ENCODE measurements at places on chromosomes 12 and 14.

DNA sequence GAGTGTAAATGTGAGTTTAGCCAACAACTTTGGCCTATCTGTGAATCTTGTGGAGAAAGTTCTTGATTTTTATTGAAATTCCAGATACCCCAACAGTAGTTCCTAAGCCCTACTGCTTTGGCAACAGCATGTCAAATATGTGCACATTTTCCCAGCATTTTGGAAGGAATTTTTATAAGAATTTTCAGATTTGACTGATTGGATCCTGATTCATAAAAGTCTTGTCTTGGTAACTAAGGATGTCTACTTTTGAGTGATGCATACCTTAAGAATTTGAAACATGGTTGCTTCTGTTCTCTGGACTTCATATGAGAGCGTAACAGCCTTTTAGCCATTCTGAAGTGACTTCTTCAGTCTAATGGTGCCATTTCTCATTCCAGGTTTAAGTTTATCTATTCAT, 106.7 kb downstream of the ANO4 start:
- no peaks in the 10 kb centered on the region for H3K27me3 ChIP-seq
- H3K4me1 ChIP-seq = no peaks in the 10 kb centered on the region
- H3K27ac ChIP-seq = no peak overlapping the region
- H3K4me3 ChIP-seq = no peak overlapping the region
- DNase-seq = no peak
- no peaks in the 10 kb centered on the region for H3K36me3 ChIP-seq

DNA sequence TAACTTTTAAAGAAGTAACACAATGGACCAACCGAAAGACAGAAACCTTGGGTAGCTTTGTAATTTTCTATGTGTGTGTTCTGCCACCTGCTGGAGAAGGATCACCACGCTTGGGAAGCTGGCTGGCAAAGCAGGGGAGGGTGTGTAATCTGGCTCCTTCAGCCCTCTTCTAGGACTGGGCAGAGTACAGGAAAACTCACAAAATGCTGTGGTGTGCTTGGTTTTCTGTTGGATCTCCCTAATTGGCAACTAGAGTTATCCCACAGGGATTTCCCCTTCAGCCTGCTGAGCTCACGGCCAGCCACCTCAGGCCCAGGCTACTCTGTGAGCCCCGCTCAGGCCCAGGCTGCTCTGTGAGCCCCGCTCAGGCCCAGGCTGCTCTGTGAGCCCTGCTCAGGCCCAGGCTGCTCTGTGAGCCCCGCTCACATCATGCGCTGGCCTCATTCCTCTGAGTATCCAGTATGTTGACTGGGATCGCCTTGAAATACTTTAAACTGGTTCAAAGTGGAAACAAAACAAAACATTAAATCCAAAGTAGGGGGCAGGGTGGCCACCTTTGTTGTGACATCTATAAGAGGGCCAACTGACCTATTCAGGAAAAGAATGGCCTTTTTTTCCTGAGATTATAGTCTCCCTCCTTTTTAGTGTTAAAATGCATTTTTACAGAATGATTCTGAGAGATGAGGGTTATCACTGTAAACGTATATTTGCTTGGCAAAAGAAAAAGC, 52.0 kb upstream of the RNU6-8 start:
- peak; percentile 87 for DNase-seq
- no peaks in the 10 kb centered on the region for H3K36me3 ChIP-seq
- H3K27ac ChIP-seq = no peak overlapping the region
- H3K4me1 ChIP-seq = no peaks in the 10 kb centered on the region
- H3K4me3 ChIP-seq = no peak overlapping the region

DNA sequence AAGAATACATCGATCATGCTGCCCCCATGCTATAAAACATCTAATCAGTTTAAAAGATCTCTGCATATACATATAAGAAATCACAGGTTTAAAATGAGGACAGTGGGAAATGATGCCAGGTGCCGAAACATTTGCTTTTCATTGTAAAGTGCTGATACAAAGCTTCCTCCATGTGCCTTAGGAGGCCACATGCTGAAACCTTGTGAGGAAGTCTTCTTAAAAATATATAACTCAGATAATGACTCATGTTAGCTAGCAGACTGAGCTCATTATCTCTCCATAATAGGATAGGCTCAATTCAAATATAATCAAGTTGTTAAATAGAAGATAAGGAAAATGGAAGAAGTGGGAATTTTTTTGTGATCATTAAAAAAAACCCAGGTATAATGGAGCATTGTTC, 65.9 kb downstream of the RFX4 start:
- no peak overlapping the region for H3K27ac ChIP-seq
- H3K36me3 ChIP-seq = no peaks in the 10 kb centered on the region
- H3K27me3 ChIP-seq = no peaks in the 10 kb centered on the region
- H3K4me3 ChIP-seq = no peak overlapping the region
- H3K4me1 ChIP-seq = no peaks in the 10 kb centered on the region

GRCh38 chr12:81692008-81692407, 67.1 kb downstream of the PPFIA2 start:
- no peak overlapping the region for H3K4me3 ChIP-seq
- DNase-seq = peak; percentile 17
- H3K27me3 ChIP-seq = no peaks in the 10 kb centered on the region
- H3K27ac ChIP-seq = no peak overlapping the region
- no peaks in the 10 kb centered on the region for H3K4me1 ChIP-seq

- H3K4me3 ChIP-seq = no peak overlapping the region
- no peak for DNase-seq
- H3K27me3 ChIP-seq = no peaks in the 10 kb centered on the region
- H3K27ac ChIP-seq = no peak overlapping the region
- H3K4me1 ChIP-seq = no peaks in the 10 kb centered on the region
Observed at GRCh38 chr12:124422570-124423523, 128.0 kb downstream of the RFLNA start.

DNA sequence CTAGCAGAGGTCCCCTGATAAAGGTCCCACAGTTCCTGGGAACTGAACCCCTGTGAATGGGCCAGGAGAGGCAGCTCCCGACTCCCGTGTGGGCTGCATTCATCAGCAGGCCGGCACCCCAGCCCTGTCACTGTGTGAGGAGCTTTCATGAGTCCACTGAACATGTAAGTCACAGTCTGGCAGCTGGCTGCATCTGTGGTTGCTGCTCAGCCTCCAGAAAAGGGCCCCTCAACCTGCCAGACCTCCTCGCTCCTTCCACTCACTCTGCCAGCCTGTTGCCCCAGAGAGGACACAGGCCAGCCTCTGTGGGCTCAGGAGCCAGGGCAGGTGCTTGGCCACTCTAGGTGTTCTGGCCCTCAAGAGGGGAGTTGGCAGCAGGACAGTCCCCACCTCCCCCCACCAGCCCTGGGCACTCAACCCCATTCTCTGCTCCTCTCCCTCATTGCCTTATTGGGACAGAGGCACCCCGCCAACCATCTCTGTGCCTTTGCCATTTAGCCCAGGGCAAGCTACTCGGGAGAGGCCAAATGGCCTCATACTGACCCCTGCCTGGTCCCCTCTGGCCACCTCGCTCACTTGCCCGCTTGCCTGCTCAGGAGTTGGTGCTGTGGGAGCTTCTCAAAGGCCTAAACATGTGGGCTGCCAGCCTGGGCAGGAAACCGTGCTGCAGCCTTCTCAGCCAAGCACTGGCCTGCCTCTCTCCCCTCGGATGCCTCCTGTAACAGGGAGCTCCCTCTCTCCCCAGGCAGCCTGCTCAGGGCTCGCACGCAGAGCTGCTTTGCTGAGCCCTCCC, 1.9 kb downstream of the RTL1 start:
- H3K4me3 ChIP-seq = no peak overlapping the region
- H3K27ac ChIP-seq = no peak overlapping the region
- no peaks in the 10 kb centered on the region for H3K36me3 ChIP-seq
- H3K27me3 ChIP-seq = peaks cover 38% of the 10 kb centered on the region
- peaks cover 37% of the 10 kb centered on the region for H3K4me1 ChIP-seq
- DNase-seq = no peak

GRCh38 chr14:22560662-22561365, 28.2 kb downstream of the DAD1 start:
- H3K36me3 ChIP-seq = peaks cover 8% of the 10 kb centered on the region
- H3K27me3 ChIP-seq = no peaks in the 10 kb centered on the region
- peaks cover 26% of the 10 kb centered on the region for H3K4me1 ChIP-seq
- no peak for DNase-seq
- H3K27ac ChIP-seq = no peak overlapping the region

DNA sequence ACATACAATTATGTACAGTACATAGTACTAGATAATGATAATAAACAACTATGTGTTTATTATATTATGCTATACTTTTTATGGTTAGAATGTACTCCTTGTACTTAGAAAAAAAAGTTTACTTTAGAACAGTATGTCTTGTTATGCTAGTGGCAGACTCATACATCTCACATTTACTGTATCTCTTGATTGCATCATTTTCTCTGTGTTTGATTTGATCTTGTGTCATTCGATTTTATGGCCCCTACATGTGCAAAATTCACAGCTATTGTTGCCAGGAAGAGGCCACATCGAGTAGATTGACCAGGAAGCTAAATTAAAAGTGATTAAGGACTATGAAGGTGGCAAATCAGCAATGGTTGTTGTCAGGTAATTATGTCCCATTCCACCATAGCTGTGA, 153.0 kb downstream of the PCNX1 start:
- H3K4me1 ChIP-seq = no peaks in the 10 kb centered on the region
- no peak overlapping the region for H3K27ac ChIP-seq
- DNase-seq = no peak
- no peak overlapping the region for H3K4me3 ChIP-seq
- no peaks in the 10 kb centered on the region for H3K27me3 ChIP-seq

DNA sequence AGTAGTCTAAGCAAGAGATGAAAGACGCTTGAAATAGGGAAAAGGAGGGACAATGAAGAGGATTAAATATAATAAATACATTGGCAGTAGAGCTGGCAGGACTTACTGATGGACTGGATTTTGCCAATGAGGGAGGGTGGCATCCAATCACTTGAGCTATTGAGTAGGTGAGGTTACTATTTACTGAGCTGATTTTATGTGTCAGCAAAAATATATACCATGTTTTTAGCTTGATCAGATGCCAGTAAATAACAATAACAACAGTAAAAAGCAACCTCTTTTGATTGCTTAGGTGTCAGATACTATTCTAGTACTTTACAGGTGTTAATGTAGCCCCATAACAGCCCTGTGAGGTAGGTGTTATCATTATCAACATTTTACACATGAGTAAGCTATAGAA, 187.5 kb upstream of the LMNTD1 start:
- DNase-seq = no peak
- H3K27ac ChIP-seq = no peak overlapping the region
- peaks cover 19% of the 10 kb centered on the region for H3K4me1 ChIP-seq

DNA sequence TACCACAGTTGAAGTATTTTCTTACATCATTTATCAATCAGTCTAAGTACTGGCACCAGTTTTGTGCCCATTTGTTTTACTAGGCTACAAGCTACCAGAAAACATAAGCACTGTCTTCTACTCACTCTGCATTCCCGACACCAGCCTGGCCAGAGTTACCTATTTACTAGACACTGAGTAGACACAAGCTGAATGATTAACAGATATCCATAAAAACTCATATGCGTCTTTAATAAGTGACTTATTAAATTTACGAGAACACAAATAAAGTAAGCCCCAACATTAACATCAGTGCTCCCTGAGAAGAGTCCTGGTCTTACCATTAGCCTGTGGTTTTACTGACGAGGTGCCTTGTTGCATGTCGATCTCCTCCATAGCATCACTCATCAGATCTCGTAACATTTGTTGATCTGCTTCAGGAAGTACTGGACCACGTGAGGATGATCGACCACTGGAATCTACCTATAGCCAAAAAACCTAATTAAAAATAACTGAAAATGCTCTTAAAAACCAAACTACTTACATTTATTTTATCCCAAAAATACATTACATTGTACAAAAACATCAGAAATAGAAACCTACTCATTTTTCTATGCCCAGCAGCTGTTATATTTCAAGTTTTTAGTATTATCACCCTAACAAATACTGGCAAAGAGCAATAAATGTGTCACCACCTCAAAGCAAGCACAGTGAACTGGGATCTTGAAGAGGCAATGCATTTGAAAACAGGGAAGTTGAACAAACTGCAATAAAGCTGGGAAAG, 53.3 kb downstream of the BDKRB1 start:
- no peak overlapping the region for H3K27ac ChIP-seq
- H3K27me3 ChIP-seq = no peaks in the 10 kb centered on the region
- H3K4me3 ChIP-seq = no peak overlapping the region
- DNase-seq = no peak
- H3K36me3 ChIP-seq = 0 out of 2 replicates have a peak, but pooled peaks cover 2% of the 10 kb centered on the region

- H3K4me3 ChIP-seq = no peak overlapping the region
- peaks cover 47% of the 10 kb centered on the region for H3K36me3 ChIP-seq
- peak; percentile 9 for DNase-seq
- H3K27me3 ChIP-seq = no peaks in the 10 kb centered on the region
Observed at GRCh38 chr14:88604212-88604611, 41.4 kb downstream of the ZC3H14 start.

DNA sequence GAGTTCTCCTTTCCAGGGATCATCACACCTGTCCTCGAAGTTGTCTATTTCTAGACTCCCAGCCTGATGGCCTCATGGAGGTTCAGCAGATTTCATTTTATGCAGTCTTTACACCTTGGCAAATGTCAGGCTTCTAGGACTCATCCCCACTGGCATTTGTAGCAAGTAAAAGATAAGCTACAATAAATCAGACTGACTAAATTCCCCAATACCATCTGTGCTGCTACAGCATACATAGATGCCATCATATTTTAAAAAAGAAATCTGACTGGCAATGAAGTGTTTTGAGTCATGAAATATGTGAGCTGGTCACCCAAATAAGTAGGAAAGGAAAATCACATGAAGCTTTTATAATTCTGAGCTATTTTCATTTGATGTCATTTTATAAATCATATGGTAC, 55.3 kb downstream of the KCNC2 start:
- H3K27me3 ChIP-seq = no peaks in the 10 kb centered on the region
- no peak overlapping the region for H3K4me3 ChIP-seq
- no peak for DNase-seq

- no peaks in the 10 kb centered on the region for H3K36me3 ChIP-seq
- no peak overlapping the region for H3K4me3 ChIP-seq
- DNase-seq = no peak
- H3K27ac ChIP-seq = no peak overlapping the region
- no peaks in the 10 kb centered on the region for H3K27me3 ChIP-seq
Observed at GRCh38 chr12:17030338-17030737, 424.4 kb upstream of the LMO3 start.

GRCh38 chr14:93824518-93825234, 36.4 kb upstream of the PRIMA1 start:
- no peak overlapping the region for H3K27ac ChIP-seq
- H3K27me3 ChIP-seq = no peaks in the 10 kb centered on the region
- no peaks in the 10 kb centered on the region for H3K4me1 ChIP-seq

GRCh38 chr14:44833376-44834060, 128.2 kb downstream of the KLHL28 start:
- no peaks in the 10 kb centered on the region for H3K36me3 ChIP-seq
- no peak overlapping the region for H3K27ac ChIP-seq
- H3K4me1 ChIP-seq = no peaks in the 10 kb centered on the region
- no peak for DNase-seq
- no peak overlapping the region for H3K4me3 ChIP-seq
